ENCODE measurements at places on chromosomes 2 and 18.

DNA sequence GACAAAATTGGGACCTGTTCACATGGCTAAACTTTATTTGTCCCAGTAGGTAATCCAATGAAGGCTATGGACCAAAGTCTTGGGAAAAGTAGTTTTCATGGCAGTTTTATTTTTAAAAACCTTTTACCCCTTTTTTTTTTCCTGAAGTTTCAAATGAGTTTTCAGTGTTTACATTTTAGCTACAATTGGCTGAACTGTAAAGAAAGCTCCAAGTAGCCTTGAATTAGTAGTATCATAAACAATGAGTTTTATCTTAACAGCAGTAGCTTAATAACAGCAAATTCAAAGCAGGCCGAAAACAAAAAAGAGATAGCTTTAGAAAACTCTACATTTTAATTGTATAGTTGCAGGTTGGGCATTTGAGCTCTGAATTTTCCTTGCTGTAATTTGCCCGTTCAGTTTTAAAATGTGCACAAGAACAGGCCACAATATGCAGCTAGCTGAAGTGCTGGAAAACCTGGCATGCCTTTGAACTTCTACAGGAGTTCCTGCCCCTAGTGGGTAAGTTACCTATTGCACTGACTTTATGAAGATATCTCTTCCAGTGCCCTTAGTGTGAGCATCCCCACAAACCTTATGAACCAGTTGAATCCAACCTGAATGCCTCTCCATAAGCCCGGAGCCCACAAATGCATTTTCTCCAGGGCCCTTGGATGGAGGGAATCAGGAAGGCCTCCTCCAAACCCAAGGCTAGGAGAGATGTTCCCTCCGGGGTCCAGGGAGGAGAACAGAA, 106.7 kb downstream of the XRCC5 start:
- no peak for DNase-seq

GRCh38 chr18:77207540-77207939, 42.1 kb upstream of the GALR1 start:
- peak; percentile 87 for DNase-seq

GRCh38 chr2:230942920-230943896, 18.2 kb upstream of the GPR55 start:
- no peak for DNase-seq

GRCh38 chr18:62030091-62030985, 137.5 kb upstream of the RNF152 start:
- peak; percentile 89 for DNase-seq

DNA sequence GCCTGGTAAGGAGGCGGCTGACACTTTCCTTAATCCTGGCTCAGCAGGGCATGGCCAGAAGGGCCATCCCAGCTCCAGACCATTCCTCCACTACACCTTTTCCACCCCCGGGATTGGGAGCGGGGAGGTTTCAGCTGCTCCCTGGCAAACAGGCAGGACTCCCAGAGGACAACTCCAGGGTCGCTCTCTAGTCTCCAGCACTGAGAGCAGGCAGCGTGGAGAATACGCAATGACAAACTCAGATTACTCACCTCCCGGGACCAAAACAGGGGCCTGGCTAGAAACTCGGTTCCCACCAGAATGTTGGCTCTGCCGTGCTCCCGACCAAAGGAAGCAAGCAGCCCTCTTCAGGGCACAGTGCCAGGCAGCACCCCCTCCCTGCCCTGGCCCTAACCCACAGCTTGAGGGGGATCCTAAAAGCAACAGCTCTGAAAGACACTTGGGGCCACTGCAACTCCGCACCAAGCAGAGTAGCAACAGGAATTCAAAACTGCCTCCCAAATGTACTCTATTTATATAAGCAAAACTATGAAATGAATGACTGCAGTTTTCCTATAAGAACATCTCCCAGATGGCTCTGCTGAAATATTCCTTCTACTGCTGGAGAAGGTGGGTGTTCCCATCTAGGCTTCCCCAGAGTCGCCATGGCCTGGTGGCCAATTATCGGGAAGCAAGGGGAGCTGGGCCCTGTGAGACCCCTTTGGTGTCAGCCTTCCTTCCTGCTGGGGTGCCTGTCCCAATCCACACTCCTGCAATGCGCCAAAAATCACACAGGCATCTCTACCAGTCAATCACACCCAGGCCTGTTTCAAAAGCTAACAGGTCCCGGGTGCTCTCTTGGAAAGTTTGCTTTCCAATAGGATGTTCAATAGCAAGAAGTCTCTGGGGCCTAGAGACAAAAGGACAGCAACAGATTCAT, 61.2 kb upstream of the POMC start:
- no peak for DNase-seq

All from retinal pigment epithelial cell (primary cell).